ENCODE measurements at places on chromosomes 11 and 22. TPM values are rescaled to one million over a fixed set of nuclear protein-coding genes. Genes with fewer than 3 reads are reported as not detected.

DNA sequence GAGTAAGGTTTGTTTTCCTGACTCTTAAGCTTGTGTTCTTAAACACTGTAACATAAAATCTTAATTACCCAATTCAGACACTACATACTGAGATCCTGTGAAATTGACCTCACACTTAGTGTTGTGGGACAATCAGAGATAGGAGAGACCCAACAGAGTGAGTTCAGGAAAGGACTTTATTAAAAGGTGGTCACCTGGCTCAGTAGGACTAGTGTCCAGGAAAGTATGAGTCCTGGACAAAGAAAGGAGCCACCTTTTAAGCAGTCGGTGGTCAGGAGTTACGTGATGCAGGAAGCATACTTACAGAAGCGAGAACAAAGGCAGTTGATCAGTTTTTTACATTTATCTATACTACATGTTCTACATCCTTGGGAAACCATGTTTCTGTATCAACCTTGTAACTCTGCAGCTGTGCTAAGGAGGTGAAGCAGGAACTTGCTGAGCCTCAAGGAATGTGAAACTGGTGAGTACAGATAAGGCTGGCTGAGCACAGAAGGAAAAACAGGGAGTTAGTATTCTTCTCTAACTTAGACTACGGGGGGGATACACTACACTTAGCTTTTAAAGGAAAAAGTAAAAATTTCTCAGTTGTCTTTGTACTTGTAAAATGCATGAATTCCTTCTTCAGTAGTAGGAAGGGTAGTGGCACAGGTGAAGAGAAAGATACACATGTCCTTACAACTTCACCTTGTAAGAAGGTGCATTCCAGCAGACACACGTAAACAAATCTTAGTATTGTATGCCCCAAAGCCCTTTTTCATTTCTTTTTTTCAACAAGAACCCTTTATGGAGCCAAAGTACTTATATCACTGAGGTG, 15.1 kb downstream of the OR51E1 start:
- H3K4me3 ChIP-seq: no peak overlapping the region
- no peak for DNase-seq
- no peak overlapping the region for H3K27ac ChIP-seq
- H3K4me1 ChIP-seq: peaks cover 5% of the 10 kb centered on the region
- H3K36me3 ChIP-seq: no peaks in the 10 kb centered on the region
- H3K27me3 ChIP-seq: peaks cover 25% of the 10 kb centered on the region

DNA sequence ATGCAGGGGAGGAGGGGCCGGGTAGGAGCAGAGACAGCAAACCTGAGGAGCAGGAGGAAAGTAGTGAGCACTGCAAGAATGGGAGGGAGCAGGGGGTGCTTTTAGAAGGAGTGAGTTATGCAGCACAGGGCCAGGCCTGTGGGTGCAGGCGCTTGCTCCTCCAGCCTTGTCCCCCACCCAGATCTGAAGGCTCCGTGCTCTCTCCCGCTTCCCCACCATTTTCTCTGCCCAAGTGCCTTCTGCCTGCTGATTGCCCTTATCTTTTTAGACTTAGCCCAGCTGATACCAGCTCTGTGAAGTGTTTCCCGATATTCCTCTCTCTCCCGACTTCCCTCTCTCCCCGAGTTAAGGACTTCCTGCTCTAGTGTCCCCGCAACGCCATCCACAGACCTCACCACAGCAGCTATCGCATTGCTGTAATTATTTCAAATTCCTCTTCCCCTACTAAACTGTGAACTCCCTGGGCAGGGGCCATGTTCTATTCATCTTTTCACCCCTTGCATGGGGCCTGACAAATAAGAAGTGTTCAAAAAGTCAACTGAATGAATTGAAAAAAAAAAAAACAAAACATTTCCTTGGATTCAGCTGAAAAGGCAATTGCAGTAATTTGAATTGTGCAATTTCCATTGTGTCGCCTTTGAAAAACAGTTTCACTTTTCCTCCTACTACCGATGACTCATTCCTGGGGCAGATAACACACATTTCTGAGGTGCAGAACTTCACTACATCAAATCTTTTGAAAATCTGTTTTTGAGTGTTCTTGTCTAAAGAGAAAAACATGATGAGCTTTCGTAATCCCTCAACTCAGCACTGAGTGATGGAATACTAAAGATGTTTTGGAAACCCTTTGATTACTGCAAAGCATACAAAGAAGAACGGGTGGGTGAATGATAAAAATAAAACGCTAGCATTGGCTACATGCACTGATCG, 69.7 kb upstream of the BMAL1 start:
- no peak for DNase-seq
- no peaks in the 10 kb centered on the region for H3K27me3 ChIP-seq

DNA sequence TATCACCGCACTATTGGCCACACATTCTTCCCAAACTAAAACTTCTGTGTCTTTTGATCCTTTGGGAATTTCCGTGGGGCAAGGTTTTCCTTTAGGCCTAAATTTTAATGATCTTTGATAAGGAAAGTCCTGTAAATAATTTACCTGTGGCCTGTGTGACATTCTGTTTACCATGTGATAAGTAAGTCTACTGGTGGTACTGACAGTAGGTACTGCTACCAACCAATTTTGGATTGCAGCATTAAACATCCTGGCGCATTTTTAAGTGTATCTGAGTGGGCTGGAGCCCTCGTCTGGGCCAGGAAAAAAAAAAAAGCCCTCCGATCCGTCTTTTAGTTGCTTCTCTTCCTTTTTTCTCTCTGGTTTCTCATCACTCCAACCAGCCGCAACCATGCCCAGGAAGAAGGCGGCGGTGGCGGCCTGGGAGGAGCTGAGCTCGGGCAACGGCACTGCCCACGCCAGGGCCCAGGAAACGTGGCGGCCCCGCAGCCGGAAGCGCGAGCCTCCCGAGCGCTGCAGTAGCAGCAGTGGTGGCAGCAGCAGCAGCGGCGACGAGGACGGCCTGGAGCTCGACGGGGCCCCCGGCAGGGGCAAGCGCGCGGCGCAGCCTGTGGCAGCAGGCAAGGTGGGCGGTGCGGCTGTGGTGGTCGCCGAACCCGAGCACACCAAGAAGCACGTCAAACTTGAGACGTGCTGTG, 33.6 kb downstream of the ASRGL1 start:
- H3K27me3 ChIP-seq: no peaks in the 10 kb centered on the region
- peaks cover 15% of the 10 kb centered on the region for H3K4me1 ChIP-seq
- DNase-seq: peak; percentile 78
- peak overlapping the region; percentile 86 for H3K27ac ChIP-seq
- no peaks in the 10 kb centered on the region for H3K36me3 ChIP-seq

- H3K27me3 ChIP-seq: no peaks in the 10 kb centered on the region
- H3K4me3 ChIP-seq: no peak overlapping the region
- peaks cover 33% of the 10 kb centered on the region for H3K4me1 ChIP-seq
- no peak overlapping the region for H3K27ac ChIP-seq
- no peak for DNase-seq
Observed at GRCh38 chr11:72036687-72037086, 38.0 kb downstream of the IL18BP start.

DNA sequence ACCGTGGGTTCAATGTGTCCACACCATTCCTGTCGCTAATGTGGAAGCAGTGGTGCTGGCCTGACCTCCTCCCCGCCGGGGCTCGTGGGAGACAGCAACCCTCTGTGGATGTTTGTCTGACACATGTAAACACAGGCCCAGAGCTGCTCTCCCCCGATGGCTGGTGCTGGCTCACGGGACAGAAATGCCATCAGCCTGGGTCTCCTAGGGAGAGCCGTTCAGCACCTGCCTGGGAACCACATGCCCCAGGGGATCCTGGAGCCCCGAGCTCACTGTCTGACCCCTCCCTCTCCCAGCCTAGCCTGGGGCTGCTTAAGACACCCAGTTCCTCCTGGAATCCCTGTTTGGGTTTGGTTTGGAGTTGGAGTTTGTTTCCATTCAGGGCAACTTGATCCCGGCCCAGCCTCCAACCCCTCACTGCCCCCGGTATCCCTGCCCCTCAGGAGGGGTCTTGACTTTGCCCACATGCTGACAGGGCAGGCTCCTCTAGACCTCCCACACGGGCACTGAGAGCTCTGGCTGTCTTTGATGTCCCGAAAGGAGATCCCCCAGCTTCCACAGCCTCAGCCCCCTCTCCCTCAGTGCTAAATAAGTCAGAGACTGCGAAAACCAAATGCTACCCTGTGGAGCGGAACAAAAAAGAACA, 50.9 kb upstream of the WNT11 start:
- no peaks in the 10 kb centered on the region for H3K36me3 ChIP-seq
- H3K27me3 ChIP-seq: peaks cover 14% of the 10 kb centered on the region
- peaks cover 2% of the 10 kb centered on the region for H3K4me1 ChIP-seq
- no peak for DNase-seq
- no peak overlapping the region for H3K27ac ChIP-seq
- H3K4me3 ChIP-seq: no peak overlapping the region

DNA sequence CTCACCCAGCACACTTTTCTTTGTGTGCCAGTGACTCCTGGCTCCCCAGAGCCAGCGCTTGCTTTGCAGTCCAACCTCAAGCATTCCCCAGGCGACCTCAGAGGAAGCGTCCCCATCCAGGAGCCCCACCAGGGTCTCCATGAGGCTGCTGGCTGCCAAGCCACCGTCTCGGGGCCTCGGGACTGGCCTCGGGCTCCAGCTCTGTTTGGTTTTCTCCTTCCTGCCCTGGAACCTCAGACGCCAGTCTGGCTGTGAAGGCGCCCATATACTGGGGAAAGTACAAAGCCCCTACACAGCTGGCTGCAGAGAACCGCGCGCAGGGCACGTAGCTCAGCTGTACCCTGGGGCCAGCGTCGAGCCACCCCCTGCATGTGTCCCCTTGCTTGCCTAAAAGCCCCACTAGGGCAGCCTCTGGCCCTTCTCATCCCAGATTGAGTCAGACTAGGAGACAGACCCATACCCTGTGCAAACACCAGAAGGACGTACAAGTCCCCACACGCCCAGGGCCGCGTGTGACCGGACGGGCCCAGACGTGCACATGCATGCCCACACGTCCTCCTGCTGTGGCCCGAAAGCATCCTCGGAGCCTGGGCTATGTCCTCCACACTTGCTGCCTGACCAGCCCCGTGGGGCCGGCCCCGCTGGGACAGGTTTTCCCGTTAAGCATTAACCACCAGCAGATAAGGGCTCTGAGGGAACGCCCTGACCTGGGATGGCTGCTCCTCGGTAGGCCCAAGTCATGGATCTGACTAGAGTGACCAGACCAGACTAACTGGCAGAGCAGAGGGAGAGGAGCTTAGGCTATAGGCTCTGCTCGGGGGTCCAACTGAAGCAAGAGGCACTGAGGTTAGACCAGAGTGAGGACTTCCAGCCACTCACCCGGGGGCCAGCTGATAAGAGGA, 4.2 kb upstream of the SYT8 start:
- no peaks in the 10 kb centered on the region for H3K4me1 ChIP-seq
- H3K27ac ChIP-seq: no peak overlapping the region
- no peaks in the 10 kb centered on the region for H3K27me3 ChIP-seq
- H3K4me3 ChIP-seq: no peak overlapping the region
- peak; percentile 49 for DNase-seq

DNA sequence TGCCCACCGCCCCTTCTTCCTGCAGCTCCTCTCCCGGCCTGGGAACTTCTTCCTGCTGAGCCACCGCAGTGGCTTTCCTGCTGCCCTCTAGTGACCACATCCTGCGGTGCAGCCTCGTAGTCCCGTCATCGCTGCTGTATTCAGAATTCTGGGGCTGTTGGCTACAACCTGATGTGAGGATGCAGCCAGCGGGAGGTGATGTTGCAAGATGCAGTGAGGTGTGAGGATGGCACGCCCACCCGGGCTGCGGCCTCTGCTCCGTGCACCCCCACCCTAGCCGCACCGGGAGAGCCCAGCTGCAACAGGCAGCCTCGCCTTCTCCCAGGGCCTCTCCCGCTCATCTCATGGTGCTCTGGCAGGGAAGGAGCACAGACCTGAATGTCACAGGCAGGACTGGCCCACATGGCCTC, 10.1 kb downstream of the CHST1 start:
- no peaks in the 10 kb centered on the region for H3K36me3 ChIP-seq
- no peaks in the 10 kb centered on the region for H3K4me1 ChIP-seq
- no peak overlapping the region for H3K27ac ChIP-seq
- H3K4me3 ChIP-seq: no peak overlapping the region

GRCh38 chr11:119195680-119196079, 10.4 kb downstream of the NHERF4 start:
- H3K4me3 ChIP-seq: no peak overlapping the region
- H3K36me3 ChIP-seq: no peaks in the 10 kb centered on the region
- H3K4me1 ChIP-seq: peaks cover 3% of the 10 kb centered on the region
- H3K27ac ChIP-seq: no peak overlapping the region
- H3K27me3 ChIP-seq: peaks cover 5% of the 10 kb centered on the region

DNA sequence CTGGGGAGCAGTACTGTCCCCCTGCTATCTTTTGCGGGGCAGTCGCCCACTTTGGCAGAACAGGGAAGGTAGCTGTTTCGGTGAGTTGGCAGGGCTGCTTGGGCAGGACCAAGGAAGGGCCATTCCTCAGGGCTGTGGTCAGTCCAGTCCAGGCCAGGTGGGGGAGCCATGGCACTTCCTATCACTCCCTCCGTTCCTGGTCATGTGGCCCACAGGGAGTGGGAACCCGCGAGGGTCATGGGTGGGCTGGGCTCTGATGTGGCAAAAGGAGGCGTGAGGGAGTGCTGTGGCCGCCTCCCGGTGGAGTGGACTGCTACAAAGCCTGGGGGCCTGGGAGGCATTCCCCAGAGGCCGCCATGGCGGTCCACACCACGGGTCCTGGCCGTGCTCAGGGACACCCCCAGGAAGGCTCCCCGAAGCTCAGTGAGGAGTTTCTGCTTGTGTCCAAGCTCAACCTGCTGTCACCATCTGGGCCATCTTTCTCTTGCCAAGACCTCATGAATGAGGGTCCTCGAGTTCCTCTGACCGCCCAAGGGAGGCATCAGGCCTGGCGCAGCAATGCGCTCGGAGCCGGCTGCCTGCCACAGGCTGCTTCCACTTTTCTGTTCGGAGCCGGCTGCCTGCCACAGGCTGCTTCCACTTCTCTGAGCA, 11.9 kb downstream of the CHID1 start:
- no peaks in the 10 kb centered on the region for H3K27me3 ChIP-seq
- peaks cover 8% of the 10 kb centered on the region for H3K36me3 ChIP-seq
- H3K4me3 ChIP-seq: no peak overlapping the region
- DNase-seq: no peak

GRCh38 chr11:133064152-133064877, 468.0 kb downstream of the OPCML start:
- DNase-seq: no peak
- H3K4me1 ChIP-seq: no peaks in the 10 kb centered on the region
- no peak overlapping the region for H3K27ac ChIP-seq

DNA sequence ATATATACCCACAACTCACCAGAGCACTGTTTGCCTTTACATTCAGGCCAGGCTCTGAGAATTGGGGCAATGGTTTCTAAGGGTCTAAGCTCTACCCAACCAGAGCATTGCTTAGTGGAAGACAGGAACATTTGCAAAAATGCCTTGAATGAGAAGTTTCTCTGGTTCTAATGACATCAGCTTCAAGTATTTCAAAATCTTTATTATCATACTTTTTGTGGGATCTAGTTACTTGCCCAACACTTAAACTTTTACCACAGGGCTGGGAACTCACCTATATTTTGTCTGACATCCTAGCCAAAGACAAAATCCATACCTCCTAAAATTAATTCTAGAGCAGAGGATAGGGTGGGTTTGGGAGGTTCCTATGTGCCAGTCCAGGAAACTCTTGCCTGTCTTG, 51.5 kb downstream of the INSC start:
- H3K36me3 ChIP-seq: no peaks in the 10 kb centered on the region
- H3K27me3 ChIP-seq: peaks cover 26% of the 10 kb centered on the region
- no peak overlapping the region for H3K4me3 ChIP-seq
- no peaks in the 10 kb centered on the region for H3K4me1 ChIP-seq
- H3K27ac ChIP-seq: no peak overlapping the region

- no peak overlapping the region for H3K27ac ChIP-seq
- H3K27me3 ChIP-seq: no peaks in the 10 kb centered on the region
- peak overlapping the region; percentile 9 for H3K4me3 ChIP-seq
- H3K36me3 ChIP-seq: no peaks in the 10 kb centered on the region
- DNase-seq: no peak
- peaks cover 51% of the 10 kb centered on the region for H3K4me1 ChIP-seq
Observed at GRCh38 chr11:118843565-118843964, 40.1 kb upstream of the CXCR5 start.

The SELENOH gene
- 141 TPM for total RNA-seq

The ZNF408 gene
- 15.0 TPM for total RNA-seq

The OR10A2 gene
- total RNA-seq: not detected

The CABP7 gene
- 0.07 TPM for total RNA-seq

The NF2 gene
- 58.2 TPM for total RNA-seq

The PKP3 gene
- not detected for total RNA-seq

All from natural killer cell treated with Interleukin-12 subunit alpha and Interleukin-12 subunit beta and Interleukin-15 and Interleukin-18, amount 100 ng/mL, for 72 hours (primary cell).